ENCODE measurements at places on chromosomes 2 and 18.

DNA sequence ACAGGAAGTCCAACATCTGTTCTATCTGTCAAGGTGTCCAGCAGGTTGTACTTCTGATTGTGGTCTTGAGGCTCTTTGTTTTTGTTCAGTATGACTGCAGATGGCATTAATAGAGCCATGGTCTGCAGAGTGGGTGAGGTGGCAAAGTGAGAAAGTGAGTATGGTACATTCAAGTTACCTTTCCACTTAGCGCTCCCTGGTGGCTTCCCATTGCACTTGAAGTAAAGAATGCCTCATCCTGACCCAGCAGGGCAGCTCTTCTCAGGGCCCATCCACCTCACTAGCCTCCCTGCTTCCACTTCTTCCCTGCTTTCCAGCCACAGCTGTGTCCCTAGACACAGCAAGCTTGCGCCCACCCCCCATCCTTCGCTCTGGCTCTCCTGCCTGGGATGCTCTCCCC, 148.0 kb upstream of the ALPP start:
- DNase-seq, result peak; percentile 38

GRCh38 chr2:128594651-128594910, 275.9 kb upstream of the HS6ST1 start:
- DNase-seq, result no peak

- DNase-seq, result no peak
Observed at GRCh38 chr2:157866202-157866601, 9.9 kb downstream of the ACVR1 start.

- peak; percentile 56 for DNase-seq
Observed at GRCh38 chr2:125471963-125472362, 1184.0 kb upstream of the GYPC start.

- no peak for DNase-seq
Observed at GRCh38 chr2:142974288-142975024, 97.0 kb downstream of the KYNU start.

DNA sequence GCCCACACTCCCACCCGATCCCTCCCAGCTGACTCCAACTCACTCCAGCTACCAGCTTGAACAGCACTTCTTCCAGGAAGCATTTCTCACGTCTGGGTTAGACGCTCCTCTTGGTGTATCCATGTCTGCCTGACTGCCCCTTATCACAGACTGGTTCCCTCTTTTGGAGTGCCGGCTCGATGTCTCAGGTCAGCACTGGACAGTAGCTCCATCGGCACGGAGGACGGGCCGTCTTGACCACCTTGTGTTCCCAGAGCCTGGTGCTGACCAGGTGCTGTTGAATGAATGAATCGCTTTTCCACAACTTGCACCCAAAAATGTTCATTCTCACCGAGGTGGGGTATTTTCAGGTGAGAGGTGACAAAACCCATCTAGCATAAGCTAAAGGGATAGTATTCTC, 71.8 kb downstream of the LBH start:
- no peak for DNase-seq

DNA sequence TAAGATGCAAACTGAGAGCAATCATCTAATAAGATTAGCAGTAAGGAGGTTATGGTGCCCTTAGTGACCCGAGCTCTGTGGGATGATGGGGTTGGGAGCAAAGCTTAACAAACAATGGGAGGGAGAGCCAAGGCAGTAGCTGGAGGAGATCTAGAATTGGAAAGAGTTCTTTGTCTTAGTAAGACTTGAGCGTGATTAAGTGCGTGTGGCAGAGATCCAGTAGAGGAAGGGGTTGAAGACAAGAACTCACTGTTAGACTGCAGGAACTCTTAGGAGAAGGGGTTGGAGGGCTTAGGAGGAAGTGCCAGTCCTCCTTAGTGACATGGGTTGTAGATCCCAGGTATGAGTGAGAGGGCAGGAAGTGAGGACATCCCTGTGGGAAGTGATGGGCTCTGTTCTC, 184.7 kb downstream of the GFPT1 start:
- no peak for DNase-seq

DNA sequence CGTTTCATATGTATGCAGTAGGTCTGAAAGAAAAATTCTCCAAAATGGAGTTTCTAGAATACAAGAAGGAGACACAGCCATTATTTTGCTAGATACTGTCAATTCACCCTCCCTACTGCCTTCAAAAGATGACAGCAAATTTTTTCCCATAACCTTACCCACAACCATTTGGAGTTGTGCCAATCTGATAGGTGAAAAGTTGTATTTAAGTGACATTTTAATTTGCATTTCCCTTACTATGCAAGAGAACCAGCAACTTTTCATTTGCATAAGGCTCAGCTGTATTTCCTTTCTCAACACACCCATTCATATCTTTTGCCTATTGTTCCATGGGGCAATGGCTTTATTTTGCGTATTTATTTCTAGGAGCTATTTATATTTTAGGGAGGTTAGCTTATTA, 31.4 kb upstream of the IL18RAP start:
- no peak for DNase-seq

DNA sequence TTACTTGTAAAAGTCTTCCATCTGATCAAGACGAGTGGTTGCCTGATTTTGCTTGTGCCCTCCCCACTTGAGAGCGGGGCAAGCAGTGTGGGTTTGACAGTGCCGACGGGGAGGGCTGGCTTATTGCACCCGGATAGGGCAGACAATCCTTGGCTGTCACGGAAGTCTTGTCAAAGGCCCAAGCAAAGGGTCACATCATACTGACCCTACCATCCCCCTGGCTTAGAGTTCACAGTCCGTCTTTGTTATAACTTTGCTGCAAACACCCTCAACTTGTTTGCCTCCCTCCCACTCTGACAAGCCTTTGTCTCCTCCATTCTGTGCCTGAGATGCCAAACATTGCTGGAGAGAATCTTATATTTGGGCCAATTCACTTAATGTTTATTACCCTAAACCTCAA, 165.9 kb upstream of the MSH6 start:
- no peak for DNase-seq

DNA sequence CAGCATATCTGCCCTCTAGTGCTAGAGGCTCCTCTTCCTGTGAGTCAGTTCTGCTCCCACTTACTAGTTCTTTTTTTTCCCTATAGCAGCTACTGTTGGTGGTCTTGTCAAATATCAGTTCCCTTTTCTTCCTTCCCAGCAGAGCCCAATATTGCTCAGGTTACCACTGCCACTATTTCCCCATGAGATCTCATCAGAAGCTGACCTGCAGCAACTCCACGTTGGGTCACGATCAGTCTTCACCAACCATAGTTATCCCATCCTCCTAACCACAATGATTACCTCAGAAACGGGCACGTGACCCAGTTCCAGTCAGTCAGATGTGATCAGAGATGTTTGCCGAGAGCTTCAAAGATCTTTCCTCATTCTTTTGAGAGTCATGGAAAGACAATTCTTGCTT, 59.7 kb upstream of the CAPN13 start:
- no peak for DNase-seq

GRCh38 chr18:22282311-22283115, 113.1 kb downstream of the GATA6 start:
- DNase-seq, result no peak

DNA sequence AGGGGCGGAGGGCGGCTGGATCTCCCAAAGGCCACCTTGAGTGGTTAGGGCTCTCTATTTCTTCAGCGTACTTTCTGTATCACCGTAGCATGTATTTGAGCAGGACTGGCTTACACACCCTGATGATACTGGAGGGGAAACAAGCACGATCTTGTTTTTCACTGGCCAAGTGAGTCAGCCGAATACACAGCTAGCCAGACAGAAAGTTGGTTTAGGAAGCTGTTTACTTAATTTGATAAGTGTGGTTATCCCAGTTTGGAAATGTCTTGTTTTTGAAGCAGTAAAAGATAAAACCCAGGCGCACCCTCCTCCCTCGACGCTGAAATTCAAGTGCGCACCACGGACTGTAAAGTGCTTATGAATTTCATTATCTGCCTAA, 582 bp downstream of the RIOK3 start:
- peak; percentile 25 for DNase-seq

- DNase-seq, result no peak
Observed at GRCh38 chr2:160791884-160792283, 298.3 kb upstream of the RBMS1 start.

- DNase-seq, result no peak
Observed at GRCh38 chr2:28381225-28382180, 11.2 kb upstream of the FOSL2 start.

GRCh38 chr2:184598316-184599053, at the start of gene ZNF804A:
TSS of gene ZNF804A (plus strand) at chr2:184598529. CDS start at chr2:184598960, 431 bp downstream.
- peak; percentile 82 for DNase-seq

DNA sequence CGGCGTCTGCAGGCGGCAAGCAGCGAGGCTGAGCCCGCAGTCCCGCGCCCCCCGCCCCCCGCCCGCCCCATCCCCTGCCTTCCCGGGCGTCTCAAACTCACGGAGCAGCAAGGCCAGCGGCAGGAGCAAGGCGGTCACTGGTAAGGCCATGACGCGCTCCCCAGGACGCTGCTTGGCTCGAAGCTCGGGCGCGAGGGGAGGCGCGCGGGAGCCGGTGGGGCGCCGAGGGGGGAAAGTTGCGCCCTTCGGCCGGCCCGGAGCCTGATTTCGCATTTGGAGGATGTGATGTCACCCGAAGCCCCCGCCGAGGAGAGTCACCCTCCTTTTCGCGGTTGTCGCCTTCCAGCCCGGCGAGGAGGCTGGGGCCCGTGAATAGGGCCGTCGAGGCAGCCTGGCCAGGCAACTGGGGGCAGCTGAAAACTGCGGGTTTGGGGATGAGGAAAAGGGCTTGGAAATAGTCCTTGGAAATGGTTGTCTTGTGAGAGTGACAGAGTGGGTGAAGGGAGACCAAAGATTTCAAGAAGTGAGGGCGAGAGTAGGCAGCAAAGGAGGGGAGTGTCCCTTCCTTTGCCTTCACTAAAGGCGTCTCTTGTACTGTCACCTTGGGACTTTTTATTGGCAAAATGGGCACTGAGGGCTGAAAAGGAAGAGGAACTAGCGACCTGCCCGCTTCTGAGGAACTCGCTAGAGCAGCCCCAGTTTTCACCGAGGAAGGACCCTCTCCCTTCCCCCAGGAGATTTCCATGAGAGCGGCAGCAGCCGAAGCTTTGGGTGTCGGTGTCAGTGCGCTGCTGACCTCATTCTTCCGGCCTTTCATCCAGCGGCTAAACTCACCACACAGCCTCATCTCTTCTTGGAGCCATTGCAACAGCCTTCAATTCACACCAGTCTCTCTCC, at the start of gene CD8A:
TSS of gene CD8A (minus strand) at position 238 of the 897 bp plus-strand sequence. CDS start at position 150, 88 bp downstream.
- DNase-seq, result peak; percentile 61

GRCh38 chr2:104368089-104368488, 485.8 kb upstream of the POU3F3 start:
- DNase-seq, result no peak

GRCh38 chr2:228444161-228444560, 262.7 kb upstream of the SPHKAP start:
- DNase-seq, result no peak

Data from GM13976 (cell line).